Foreskin keratinocyte (primary cell): ENCODE measurements at places on chromosomes 6 and 20.
A peak's percentile ranks its signal among the peaks of the same experiment; 100 is the strongest.

DNA sequence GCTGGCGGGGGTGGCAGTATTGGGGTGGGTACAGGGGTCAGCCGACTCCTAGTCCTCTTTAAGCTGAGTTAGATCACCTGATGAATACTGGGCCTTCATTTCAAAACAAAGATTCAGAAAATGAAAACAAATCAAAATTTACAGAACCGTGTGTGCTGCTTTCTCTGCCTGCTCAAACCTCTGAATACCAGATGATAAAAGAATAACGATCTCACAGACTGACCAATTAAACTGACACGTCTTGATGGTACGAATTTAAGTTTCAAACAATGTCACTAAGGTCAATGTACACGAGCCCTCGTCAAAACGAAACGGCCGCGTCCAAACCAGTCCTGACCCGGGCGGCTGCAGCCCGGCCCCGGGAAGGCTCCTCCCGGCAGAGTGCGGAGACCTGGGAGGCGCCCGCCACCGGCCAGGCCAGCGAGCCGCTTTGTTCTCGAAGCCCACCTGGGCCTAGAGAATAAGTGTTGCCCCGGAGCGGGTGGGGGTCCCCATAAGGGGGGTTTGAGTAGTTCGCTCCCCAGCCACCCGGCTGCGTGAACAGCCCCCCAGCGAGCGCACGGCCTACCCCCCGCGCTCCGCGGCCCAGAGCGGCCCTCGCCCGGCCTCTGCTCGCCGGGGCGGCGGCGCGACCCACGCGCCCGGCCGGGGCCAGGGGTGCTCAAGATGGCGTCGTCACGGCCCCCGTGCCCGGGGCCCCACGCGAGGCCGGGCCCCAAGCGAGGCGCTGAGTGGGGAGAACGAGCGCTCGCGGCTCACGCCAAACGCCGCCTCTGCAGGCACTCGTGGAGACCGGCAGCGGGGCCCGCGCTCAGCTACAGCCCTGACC, 728 bp downstream of the PSMA7 start:
- no peak for DNase-seq

GRCh38 chr6:96823743-96824142, 13.5 kb downstream of the GPR63 start:
- DNase-seq = no peak

GRCh38 chr20:63836458-63837344, 5.6 kb upstream of the ZBTB46 start:
- DNase-seq = no peak

DNA sequence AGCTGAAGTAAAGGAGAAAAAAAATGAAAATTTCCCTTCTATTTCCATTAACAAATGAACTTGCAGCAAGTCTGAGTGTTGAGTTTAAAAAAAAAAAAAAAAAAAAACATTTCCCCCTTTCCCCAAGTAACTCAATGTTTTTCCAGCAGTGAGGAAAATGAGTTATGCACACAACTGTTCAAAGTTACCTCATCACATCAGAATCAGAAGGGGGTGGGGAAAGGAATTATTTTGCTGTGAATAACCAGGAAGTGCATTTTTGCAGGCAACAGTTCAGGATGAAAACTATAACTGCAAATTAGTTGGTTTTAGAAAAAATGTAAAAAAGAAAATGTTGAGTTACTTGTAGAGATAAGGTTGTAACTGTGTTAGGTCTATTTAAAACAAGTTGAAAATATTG, 568.9 kb upstream of the CITED2 start:
- DNase-seq = peak; percentile 75

DNA sequence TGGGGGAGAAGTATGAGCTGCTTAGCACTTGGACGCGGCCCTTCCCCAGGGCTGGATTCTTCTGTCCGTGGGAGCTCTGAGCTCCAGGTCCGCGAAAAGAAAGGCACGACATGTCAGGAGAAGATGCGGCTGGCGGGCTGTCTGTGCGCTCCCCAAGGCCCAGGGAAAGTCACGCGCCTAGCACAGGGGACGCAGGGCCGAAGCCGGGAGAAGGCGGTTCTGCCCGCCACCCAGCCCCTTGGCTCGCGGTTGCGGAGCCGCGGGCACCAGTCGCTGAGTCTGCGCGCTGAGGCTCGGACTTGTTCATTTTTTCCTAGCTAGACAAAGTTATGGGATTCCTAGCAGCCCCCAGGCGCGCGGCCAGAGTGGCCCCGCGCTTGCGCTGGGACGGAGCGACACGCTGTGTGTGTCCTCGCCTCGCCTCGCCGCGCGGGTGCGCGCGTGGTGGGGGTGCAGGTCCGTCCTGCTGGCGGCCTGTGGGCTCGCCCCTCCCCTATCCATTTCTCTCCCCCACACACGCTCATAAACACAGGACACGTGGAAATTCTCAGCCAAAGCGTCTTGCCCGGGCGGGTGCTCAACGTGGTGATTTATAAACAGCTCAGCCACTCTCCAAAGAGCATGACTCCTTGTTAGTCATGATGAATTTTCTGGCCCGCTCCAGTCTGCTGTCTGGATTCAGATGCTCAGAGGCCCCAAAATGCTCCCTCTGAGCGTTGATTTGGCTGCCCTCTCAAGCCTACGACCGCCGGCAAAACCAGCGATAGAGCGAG, 1.9 kb upstream of the POU3F2 start:
- DNase-seq = peak; percentile 57

GRCh38 chr6:168299541-168300511, 19.8 kb downstream of the DACT2 start:
- no peak for DNase-seq

GRCh38 chr6:12271997-12272396, 18.2 kb upstream of the EDN1 start:
- peak; percentile 55 for DNase-seq

GRCh38 chr20:16846006-16846405, 97.8 kb downstream of the OTOR start:
- no peak for DNase-seq
